CD4-positive, alpha-beta T cell treated with Interleukin-10 for 1 hour (primary cell): ENCODE measurements at places on chromosomes 2 and 18.

- DNase-seq, result peak; percentile 9
Observed at GRCh38 chr2:172864182-172864581, 128.5 kb downstream of the RAPGEF4 start.

GRCh38 chr18:73959352-73959751 lies 188.3 kb downstream of the FBXO15 start:
- no peak for DNase-seq

DNA sequence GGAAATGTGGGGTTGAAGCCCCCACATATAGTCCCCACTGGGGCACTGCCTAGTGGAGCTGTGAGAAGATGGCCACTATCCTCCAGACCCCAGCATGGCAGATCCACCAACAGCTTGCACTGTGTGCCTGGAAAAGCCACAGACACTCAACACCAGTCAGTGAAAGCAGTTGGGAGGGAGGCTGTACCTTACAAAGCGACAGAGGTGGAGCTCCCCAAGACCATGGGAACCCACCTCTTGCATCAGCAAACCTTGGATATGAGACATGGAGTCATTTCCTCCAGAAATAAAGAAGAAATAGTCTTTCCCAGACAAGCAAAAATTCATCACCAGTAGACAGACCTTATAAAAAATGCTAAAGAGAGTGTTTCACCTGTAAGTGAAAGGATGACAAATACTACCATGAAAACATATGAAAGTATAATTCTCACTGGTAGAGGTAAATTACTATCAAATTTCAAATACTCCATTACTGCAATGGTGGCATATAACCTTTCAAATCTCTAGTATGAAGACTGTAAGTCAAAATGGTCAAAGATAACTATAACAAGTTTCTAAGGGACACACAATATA lies 152.6 kb upstream of the EPHA4 start:
- DNase-seq, result no peak

DNA sequence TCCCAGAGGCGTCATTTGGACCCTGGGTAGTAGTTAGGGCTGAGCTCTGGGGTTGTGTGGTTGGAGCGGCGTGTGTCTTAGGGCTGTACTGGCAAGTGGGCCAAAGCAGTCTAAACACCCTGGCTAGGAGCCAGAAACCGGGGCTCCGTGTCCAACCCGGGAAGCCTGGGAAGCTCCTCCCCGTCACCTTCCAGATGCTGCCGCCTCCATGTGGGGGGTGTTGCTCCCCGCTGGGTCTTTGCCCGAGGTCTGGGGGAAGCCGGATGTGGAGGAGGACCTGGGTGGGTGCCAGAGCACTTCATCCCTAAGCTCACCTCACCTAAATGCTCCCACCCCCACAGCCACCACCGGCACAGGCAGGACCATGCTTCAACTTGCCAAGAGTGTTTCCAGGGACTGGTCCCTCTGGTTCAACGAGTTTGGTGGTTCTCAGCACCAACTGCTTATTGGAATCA lies 25.4 kb downstream of the TET3 start:
- DNase-seq, result no peak

- DNase-seq, result no peak
Observed at GRCh38 chr2:221189431-221190067, 382.6 kb downstream of the EPHA4 start.

- no peak for DNase-seq
Observed at GRCh38 chr18:47175283-47175897, 774 bp downstream of the IER3IP1 start.

DNA sequence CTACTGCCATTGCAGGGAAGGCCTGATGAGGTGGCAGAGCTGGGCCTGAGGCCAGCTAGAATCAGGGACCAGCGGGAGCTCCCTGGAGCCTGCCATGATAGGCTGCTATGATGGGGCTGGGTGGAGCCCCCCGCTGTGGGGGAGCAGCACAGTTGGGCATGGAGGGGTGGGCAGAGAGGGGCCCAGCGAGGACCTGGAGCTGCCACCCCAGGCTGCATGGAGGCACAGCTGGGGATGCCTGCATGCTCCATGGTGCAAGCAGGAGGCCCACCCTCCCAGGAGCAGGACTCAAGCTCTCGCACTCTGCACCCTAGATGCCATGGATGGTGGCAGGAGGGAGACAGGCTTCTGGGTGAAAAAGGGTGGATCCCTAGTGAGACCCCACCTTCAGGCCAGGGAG lies 17.8 kb upstream of the RPRD1A start:
- DNase-seq, result no peak

- no peak for DNase-seq
Observed at GRCh38 chr2:225056330-225057073, 14.2 kb upstream of the DOCK10 start.

DNA sequence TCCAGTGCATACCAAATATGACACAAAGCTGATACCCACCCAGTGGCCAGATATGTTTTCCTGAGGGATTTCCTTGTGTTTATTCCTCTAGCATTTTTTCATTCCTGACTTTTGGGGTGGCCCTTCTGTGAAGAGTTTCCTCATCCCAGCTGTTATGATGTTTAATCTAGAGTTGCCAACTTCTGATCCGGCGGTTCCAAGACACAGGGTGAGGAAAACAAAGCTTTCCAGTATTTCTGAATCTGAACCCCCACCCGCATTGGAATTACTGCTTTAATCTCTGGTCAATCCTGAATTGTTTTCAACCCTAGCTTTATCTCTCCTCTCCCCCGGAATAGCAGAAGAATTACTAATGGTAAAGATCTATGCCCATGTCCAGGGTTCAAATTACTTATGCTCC lies 39.2 kb upstream of the PNPT1 start:
- no peak for DNase-seq

DNA sequence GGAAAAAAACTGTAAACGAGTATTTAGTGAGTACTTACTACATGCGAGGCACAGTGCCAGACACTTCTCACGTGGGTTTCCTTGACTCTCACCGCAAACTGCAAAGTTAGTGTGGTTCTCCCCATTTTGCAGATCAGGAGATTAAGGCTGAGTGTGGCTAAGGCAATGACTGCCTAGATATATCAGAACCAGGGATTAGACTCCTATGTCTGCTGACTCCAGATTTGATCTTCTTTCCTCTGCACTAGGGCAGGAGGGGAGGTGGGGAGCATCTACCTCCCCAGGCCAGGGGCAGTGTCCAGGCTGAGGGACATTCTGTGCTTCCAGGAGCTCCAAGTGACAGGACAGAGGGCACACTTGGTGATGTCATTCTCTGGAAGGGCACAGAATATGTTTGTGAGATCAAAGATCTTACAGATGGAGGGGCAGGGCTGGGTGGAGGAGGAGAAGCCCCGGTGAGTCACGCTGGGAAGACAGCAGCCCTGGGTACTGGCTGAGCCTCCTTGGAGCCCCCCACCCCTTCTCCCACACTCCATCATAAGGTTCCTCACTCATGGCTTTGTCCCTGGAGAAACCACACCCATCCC lies 92.4 kb downstream of the RHOB start:
- DNase-seq, result no peak

DNA sequence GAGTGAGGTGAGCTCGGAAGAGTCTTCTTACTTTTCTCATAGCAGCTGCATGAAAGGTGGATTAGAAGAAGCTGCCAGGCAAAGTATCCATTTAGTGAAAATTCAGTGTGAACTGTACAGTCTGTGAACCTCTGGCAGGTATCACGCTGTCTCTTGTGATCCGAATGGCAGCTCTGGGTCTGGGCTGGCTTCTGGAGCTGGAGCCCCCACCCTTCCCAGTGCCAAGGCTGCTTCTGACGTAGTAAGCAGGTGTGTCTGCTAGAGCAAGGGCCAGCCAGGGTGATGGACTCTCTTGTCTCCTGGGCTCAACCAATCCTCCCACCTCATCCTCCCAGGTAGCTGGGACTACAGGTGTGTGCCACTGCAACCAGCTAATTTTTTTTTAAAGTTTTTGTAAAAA lies 14.0 kb upstream of the NTSR2 start:
- no peak for DNase-seq

- DNase-seq, result peak; percentile 38
Observed at GRCh38 chr2:112480530-112481049, 1.4 kb upstream of the TTL start.

DNA sequence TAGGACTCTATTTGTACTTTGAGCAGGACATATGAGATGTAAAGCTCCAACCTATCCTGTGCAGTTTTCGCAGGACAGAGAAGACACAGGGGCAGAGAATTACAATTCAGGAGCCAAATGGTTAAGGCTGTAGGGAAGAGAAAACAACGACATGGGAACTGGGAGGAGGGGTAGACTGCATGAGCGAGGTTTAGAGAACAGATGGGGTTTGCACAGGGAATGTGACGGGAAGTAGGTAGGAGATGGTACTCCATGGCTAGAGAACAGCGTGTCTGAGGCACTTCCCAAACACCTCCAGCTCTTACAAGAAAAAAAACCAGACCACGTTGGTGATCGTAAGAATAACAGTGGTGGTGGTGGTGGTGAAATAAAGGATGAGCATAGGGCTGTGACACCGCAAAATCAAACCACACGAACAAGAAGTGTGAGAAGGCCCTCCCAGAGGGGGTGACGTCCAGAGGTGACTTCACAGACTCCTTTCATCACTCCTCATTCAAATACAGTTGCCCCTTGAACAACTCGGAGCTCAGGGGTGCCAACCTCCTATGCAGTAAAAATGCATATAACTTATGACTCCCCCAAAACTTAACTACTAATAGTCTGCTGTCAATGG lies 92.7 kb downstream of the FARSB start:
- no peak for DNase-seq

- DNase-seq, result no peak
Observed at GRCh38 chr2:203983064-203983715, 46.6 kb downstream of the ICOS start.

DNA sequence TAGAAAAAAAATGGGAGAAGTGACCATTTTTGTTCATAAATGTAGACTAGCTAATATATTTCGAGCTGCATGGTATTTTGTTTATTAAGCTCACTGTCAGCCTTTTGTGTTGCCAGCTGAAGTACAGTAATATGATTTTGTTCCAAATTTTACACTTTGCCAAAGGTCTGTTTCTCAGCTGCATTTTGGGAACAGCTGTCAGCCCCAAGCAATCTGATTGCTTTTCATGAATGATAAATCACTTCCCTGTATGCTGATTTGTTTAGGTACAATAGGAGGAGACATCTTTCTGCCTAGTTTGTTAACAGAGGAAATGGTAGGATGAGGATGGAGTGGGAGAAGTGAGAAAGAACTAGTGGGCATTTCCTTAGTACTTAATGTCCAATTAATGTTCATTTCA lies 79.3 kb downstream of the NABP1 start:
- no peak for DNase-seq
